Keratinocyte (primary cell): ENCODE measurements at places on chromosomes 2 and 18. TPM values are rescaled to one million over a fixed set of nuclear protein-coding genes. Genes with fewer than 3 reads are reported as not detected.

The PCARE gene
- 0.01 TPM in 1 of 3 replicates, not detected in the others for polyA plus RNA-seq

The ALLC gene
- not detected in 3 replicates for polyA plus RNA-seq

The TDRD15 gene
- not detected in 3 replicates for polyA plus RNA-seq

The SLC38A11 gene
- polyA plus RNA-seq: not detected in 3 replicates

The UCN gene
- 0.08 to 0.59 TPM (median 0.10 TPM) in 3 replicates for polyA plus RNA-seq

The IL1RL1 gene
- 0.22 to 1.3 TPM (median 0.93 TPM) in 3 replicates for polyA plus RNA-seq

The B4GALT6 gene
- 2.3 to 7.1 TPM (median 5.0 TPM) in 3 replicates for polyA plus RNA-seq

The ANKRD23 gene
- polyA plus RNA-seq: 0.39 to 2.0 TPM (median 1.4 TPM) in 3 replicates

The ALPP gene
- polyA plus RNA-seq: not detected in 3 replicates

The ATP6V1C2 gene
- polyA plus RNA-seq: 0.31 to 0.55 TPM (median 0.49 TPM) in 3 replicates

DNA sequence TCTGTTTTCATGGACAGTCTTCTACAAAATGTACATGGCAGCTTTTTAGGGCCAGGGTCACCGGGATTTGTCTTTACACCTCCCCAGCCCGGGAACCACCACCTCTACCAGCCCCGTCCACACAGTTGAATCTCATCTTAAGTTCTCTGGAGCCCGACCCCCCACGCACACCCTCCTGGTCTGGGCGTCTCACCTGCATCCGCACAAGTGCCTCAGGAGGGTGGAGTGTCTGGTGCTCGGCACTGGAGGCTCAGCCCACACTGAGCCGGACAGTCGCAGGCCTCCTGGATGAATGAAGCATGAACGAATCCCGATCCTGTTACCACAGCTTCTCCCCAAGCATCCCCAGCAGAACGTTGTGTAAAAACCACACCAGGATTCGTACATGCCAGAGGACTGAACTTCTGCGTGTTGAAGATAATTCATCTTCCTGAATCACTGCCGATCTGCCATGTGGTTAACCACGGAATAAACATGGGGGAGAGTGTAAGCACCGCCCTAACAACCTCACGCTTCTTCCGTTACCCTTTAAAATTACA, 162.0 kb downstream of the RTP5 start:
- no peak for DNase-seq

- no peak for DNase-seq
Measured at GRCh38 chr2:37343537-37344434, 644 bp upstream of the QPCT start.

GRCh38 chr2:77578354-77578753, 56.2 kb upstream of the LRRTM4 start:
- no peak for DNase-seq

DNA sequence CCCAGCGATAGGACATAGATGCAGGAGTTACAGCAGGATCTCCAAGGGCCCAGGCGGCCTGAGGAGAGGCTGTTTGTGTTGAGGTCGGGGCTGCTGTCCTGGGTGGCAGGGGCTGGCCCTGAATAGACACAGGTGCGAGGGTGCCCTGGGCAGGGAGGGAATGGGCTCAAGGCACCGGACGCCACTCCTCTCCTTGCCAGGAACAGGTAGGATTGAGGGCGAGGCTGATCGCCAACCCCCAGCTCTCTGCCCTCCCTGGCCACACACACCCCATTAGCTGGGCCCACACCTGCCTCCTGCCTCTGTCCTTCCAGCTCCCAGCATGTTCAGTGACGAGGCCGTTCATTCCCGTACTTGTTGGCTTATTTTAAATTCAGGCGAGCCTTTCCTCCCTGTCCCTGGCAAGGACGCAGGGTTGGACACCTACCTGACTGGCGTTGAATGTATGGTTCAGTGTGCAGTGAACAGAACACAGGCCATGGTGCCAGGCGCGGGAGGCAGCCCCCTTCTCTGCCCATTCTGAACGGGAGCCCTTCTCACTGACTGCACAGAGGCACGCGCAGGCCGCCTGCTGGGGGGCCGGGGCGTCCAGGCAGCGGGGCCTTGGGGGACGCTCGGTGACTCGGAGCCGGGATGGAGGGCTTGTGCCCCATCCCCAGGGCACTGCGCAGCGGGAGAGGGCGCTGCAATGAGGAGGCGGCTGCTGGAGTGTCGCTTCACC, 41.3 kb upstream of the SNED1 start:
- DNase-seq: no peak

DNA sequence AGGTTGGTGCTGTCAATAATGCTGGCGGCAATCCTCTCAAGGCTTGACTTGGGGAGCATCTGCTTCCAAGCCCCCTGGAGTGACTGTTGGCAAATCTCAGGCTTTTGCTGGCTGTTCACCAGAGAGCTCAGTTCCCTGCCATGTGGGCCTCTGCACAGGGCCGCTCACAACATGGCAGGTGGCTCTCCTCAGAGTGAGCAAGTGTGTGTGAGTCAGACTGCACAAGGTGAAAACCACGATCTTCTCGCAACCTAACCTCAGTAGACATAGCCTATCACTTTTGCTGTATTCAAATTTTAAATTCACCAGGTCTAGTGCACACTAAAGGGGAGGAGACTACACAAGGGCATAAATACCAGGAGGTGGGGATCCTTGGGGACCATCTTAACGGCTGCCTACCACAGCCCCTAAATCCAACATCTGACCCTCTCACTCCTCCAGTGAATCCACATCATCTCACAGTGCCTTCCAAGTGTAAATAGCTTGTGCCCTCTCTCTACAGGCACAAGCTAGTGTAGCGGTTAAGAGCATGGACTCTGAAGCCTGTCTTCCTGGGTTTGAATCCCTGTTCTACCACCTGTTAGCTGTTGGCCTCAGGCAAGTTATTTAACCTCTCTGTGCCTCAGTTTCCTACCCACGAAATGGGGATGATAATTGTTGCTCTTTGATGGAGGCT, 187.7 kb upstream of the CXCR4 start:
- no peak for DNase-seq

DNA sequence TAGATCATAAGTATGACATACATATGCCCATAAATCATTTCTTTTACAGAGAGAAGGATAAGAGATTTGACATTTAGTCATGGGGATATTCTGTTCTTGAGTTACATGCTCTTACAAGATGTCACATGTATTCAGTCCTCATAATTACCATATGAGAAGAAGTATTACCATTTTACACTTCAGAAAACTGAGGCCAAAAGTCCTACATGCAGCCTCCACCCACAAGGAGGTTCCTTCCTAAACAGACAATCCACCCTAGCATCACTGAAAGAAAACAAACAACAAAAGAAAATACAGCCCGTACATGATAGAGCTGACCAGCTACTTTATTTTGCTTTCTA, 335.1 kb downstream of the SETBP1 start:
- DNase-seq: no peak

- no peak for DNase-seq
Measured at GRCh38 chr2:3457524-3458395, 61.6 kb downstream of the ADI1 start.

GRCh38 chr2:198518935-198519334, 714.5 kb downstream of the PLCL1 start:
- no peak for DNase-seq

DNA sequence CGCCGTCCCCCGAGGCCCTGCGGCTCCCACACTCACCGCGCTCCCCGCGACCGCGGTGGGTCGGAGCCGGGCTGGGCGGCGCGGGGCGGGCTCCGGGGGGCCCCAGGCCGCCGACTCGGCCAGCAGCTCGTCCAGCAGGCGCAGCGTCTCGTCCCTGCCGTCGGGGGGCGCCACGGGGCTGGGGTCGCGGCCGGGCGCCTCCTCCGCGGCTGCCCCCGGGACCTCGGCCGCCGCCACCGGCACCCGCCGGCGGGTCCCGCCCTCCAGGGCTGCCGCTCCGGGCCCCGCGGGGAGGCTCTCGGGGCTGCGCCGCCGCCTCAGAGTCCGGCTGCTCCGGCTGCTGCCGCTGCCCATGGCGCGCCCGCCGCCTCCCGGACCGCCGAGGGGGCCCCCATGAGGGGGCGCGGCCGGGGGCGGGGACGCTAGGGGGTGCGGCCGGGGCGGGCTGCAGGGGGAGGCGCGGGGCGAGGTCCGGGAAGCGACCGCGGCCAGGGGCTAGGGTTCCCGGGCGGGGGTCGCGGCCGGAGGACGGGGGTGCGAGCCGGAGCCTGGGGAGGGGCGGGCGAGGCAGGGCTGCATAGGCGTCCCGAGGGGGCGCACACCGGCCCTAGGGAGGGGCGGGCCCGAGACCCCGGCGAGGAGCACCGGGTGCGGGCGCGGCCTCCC, at the start of gene CYS1:
Gene CYS1 (minus strand): TSS at position 542 of the 666 bp plus-strand sequence. CDS start 188 bp downstream, at position 354.
- DNase-seq: no peak

DNA sequence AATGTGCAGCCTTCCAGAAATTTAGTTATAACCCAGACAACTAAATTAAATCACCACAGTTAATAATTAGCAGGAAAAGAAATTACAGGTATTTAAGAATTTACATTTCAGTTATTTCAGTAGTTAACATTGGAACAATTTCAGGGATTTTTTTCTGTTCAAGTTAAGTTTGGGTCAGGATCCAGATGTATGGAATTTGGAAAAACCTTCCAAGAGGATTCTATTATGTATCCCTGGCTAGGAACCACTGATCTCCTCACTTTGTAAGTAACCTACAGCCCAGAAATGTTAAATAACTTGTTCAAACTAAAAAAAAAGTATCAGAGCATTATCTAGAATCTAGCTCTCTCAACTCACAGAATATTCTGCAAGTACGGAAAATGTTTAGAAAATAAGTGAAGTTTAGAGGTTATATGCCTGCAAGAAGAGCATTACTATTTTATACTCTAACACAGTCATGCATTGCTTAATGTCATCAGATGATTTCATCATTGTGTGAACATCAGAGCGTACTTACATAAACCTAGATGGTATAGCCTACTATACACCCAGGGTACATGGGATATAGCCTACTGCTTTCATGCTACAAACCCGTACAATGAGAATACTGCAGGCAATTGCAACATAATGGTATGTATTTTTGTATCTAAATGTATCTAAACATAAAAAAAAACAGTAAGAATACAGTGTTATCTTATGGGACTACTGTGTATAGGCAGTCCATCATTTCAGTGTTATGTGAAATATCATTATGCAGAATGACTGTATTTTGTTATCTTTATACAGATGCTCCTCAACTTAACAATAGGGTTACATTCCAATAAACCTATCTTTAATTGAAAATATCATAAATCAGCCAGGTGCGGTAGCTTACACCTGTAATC, 6.1 kb downstream of the NCKAP1 start:
- DNase-seq: no peak

GRCh38 chr2:215277944-215278343, 33.9 kb upstream of the ATIC start:
- DNase-seq: no peak

DNA sequence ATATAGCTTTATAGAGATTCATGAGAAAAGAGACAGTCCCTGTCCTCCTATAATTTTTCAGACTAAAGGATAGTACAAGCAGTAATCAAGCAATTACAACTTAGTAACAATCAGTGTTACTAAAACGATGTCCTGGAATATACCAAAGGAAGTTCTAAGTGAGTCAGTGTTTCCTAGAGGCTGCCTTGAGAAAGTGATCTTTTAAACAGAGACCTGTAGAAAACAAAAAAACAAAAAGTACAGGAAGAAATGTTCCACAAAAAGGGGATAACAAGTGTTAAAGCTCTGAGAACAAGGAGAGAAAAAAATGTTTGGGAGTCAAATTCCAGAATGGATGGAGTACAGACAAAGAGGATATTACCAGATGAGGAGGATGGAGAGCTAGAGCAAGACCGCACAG, 556.4 kb downstream of the ERBB4 start:
- DNase-seq: no peak

- DNase-seq: no peak
Measured at GRCh38 chr2:190410166-190410565, 2.0 kb downstream of the MFSD6 start.

GRCh38 chr2:189791338-189792042, 7.2 kb downstream of the PMS1 start:
- DNase-seq: no peak

DNA sequence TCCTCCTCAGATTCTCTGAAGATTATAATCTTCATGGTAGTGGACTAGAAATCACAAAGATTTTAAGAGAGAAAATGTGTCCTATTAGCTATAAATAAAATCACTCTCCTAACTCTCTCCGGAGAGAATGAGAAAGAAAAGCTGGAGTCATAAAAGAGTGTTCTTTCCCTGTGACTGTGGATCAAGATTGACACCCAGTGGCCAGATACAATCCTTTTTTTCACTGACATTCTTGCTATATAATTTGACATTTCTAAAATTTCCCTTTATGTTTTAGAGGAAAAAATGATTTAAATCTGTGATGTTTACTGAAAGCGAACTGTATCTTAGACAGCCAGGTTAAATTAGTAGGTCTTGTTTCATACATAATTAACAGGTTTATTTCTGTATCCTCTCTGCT, 35.4 kb upstream of the LRP2 start:
- DNase-seq: no peak
